ENCODE measurements at places on chromosomes 6 and 20. TPM values are rescaled to one million over a fixed set of nuclear protein-coding genes. Genes with fewer than 3 reads are reported as not detected.
A peak's percentile ranks its signal among the peaks of the same experiment; 100 is the strongest.

KIF3B gene
- 59.6 TPM for total RNA-seq

PRL gene
- total RNA-seq = not detected

MUC22 gene
- not detected for total RNA-seq

GRCh38 chr6:107561306-107561705, 71.4 kb downstream of the SOBP start:
- peak; percentile 17 for DNase-seq

- no peak for DNase-seq
Observed at GRCh38 chr6:135066397-135066796, 11.8 kb upstream of the HBS1L start.

DNA sequence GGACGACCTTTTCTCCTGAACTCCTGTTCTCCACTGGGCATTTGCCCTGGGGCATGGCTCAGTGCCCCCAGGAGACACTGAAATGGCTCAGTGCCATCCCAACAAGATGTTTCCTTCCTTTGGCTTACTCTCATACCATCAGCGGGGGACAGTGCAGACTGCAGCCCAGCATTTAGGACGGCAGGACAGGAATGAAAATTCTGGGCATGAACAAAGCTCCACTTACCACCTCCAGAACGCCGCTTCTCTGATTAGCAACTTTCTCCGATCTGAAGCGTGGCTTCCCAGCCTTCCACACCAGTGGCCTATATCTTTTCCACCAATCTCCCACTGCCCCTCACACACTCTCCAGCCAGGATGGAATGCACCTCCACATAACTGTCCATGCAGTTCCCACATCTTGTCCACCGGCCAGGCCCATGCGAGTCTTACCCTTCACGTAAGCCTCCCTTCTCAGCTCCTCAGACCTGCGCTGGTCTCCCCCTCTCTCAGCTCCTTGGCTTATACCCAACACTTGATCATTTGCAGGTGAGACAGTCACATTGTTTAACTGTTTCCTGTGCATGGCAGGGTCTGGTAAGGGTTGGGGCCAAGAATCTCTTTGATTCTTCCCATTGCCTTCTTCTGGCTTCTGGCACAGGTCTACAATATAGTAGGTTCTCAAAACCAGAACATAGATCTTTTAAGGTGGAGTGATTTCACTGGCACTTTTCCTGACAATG, 114.5 kb downstream of the FYN start:
- no peak for DNase-seq

DNA sequence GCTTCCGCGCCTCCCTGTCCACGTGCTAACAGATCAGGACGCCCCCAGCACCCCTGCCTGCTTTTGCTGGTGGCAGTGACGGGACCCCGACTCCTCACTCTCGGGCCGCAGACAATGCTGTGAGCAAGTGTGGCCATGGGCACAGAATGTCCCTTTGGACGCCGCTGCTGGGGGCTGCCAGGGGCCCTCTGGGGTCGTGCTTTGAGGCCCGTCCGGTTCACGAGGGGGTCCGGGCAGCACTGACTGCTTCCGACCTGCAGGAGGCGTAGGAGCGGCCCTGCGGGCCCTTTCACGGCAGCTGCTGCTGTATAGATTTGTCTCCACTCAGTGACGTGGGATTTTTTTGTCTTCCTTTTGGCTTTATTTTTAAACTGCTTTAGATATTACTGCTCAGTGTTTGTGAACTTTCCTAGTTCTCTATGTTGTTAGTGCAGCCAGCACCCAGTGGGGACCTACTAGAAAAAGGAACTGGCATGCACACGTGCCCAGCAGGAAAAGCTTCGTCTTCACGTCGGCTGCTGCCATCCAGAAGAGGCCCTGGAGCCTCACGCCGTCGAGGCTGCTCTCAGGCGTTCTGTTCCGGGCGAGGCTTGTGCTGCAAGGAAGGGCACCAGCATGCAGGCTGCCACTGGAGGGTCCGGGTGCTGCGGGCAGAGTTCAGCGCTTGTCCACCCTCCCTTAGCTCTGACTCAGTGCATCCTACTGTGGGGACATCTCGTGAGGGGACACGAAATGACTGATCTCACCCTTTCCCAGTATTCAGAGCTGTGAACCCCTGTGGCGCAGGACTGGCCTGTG, 21.7 kb downstream of the UCKL1 start:
- no peak for DNase-seq
